ENCODE measurements at places on chromosomes 16 and 17.

GRCh38 chr16:73403291-73403690 is 355.4 kb upstream of the ZFHX3 start:
- DNase-seq, result no peak

DNA sequence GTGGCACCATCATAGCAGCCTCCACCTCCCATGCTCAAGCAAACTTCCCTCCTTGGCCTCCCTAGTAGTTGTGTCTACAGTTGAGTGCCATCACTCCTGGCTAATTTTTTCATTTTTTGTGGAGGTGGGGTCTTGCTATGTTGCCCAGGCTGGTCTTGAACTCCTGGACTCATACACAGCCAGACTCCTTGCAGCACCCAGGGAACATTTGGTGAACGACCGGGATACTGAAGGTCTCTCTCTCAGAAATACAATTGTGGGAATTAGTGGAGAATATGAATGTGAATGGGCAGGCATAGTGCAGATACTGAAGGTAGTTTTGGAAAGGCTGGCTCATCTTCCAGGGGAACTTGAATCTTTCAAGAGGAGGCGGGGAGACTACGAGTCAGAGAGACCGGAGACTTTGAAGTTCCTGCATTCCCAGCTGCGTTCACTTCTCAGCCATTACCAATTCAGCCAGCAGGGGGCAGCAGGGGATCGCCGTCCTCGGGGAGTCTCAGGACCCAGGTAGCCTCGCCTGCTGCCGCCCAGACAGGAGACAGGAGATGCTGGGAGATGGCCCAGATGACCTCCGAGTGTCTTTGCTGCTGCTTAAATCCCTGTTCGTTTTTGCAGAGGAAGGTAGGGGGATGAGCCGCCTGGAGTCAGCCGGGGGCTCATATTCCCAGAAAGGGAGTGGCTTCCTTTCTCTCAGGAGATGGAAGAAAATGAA is 68.6 kb downstream of the HAPSTR1 start:
- DNase-seq, result no peak

DNA sequence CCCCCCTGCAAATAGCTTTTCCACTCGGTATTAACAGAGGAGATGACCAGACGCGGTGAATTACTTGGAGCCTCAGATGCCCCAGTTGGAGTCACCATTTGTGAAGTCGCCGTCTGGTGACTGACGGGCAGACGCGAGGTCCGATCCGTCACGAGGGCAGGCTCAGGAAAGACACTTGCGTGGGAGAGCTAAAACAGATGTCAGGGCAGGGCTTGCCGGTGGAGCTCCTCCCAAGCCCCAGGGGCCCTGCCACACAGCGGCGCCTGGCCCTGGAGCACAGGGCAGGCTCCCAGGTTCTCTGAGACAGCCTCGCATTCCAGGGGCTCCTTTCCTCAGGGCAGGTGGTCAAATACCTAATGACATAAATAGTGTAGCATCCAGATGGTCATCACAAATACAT is 348.3 kb downstream of the C16orf95 start:
- no peak for DNase-seq

- no peak for DNase-seq
These were observed 21.4 kb upstream of the CHMP6 start for GRCh38 chr17:80970044-80970761.

DNA sequence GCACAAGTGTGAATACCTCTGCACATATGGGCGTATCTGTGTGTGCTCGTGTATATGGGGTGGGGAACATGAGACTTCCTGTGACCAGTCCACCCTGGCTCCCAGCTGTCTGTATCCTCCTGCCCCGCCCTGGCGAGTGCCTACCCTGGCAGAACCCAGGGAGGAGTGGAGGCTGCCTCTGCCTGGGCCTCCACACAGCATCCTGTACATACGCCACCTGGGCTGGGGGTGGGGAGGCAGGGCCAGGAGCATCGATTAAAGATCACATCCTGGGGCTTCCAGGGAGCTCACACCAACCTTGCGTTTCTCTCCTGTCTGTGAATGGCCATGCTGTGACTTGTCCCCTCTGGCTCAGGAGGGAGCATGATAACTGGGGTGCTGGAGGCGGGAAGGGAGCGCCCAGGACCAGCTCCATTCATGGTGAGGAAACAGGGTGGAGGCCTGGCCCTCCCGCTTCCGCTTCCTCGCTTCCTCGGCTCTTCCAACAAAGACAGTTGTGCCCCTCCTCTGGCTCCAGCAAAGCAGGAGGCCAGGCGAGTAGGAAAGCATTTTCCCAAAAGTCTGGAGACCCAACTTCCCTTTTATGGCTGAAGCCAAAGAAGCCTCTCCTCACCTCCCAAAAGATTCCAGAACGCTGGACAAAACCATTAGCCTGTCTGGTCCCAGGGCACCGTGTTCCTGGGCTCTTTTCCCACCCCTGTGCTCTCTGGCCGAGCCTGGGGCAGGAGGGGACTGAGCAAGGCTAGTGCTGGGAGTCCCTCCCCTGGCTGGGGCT is 22.9 kb downstream of the ADAM11 start:
- DNase-seq, result no peak

- DNase-seq, result no peak
These were observed 125.5 kb upstream of the HSBP1 start for GRCh38 chr16:83682116-83682867.

DNA sequence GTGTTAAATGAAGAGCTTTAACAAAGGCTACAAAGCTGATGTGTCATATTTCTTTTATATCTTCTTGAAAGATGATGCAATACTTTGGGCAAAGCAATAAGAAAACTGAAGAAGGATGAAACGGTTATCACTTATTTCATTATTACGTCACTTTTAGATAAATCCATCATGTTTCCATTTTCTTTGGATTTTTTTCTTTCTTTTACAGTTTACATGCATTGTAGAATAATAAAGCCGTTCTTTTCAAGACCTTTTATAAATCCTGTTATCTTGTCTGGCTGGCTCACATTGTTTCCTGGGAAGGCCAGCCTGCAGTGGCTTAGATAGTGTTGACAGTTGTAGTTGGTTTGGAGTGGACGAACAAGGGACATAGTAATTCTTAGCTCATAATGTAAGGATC is 28.9 kb downstream of the TANC2 start:
- no peak for DNase-seq

DNA sequence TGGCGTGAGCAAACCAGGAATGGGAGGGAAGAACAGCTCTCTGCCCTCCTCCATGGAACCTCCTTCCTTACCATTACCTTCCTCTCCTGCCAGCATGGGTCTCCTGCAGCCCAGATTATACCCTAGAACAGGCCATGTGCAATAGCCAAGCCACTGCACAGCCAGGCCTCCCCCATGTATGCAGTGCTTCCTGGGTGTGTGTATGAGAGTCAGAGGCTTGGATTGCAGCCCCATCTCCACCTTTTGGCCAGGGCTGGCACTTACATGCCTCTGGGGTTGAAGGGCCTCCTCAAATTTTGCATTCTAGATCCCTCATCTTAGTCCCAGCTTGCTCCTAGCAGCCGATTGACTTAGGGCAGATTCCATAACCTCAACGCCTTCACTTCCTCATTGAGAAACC is 133.7 kb downstream of the GSG1L start:
- DNase-seq, result no peak

- DNase-seq, result no peak
These were observed at the start of gene FDXR for GRCh38 chr17:74872313-74873036. TSS of gene FDXR (minus strand) at chr17:74872994. CDS start at chr17:74872944, 50 bp downstream.

GRCh38 chr16:12026741-12027490 is 50.4 kb downstream of the SNX29 start:
- DNase-seq, result no peak
